ENCODE measurements at places on chromosomes 7 and 10.

DNA sequence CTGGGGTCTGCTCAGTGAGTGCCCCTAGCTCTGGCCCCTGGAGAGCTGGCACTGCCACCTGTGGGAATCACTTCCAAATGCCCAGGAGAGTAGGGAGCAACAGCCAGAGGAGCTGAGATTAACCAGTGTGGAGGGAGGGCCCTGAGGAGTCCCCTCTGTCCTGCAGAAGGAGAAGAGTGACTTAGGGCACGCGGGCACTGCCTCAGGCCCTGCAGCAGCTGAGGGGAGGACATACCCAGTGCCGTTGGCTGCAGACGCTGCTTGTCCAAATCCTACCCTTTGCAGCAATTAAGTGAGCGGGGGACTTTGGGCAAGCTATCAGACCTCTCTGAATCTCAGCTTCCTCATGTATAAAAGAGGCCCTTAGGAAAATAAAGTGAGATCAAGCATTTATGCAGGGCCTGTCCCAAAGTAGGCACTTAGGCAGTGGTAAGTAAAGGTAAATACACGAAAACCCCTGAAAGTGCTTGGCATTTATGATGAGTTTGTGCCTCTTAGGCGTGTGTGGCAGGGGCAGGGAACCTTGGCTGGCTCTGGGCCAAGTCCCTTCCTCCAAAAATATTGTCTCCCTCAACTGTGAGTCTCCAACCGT, 16.9 kb downstream of the PRF1 start:
- no peak for DNase-seq

- no peak for DNase-seq
These were observed 745 bp downstream of the SLC16A9 start for GRCh38 chr10:59708816-59709394.

DNA sequence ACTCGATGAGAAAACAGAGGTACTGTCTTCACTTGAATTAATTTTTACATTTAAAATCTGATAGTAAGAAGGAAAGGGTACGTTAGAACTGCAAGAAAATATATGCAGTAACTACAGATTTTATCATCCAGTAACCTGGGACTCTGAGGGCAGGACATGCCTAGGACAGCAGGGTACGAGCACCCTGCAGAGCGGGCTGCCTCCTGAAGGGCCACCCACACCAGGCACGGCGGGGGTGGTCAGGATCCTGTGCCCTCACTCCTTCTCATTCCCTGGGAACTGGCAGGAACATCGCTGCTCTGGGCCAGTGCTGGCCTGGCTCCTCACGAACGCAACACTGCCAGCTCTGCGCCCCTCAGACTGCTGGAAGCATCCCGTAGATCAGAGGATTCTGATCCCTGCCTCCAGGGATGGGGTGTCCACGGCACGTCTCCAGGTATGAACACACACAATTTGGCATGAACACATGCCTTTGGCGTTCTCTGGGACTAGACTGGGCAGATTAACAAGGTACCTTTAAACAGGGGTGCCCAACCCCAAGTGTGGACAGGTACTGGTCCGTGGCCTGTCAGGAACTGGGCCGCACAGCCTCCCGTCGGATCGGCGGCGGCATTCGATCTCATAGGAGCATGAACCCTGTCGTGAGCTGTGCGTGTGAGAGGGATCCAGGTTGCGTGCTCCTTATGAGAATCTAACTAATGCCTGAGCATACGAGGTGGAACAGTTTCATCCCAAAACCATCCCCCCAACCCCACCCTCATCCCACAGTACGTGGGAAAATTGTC, 99.3 kb upstream of the FAM20C start:
- no peak for DNase-seq

DNA sequence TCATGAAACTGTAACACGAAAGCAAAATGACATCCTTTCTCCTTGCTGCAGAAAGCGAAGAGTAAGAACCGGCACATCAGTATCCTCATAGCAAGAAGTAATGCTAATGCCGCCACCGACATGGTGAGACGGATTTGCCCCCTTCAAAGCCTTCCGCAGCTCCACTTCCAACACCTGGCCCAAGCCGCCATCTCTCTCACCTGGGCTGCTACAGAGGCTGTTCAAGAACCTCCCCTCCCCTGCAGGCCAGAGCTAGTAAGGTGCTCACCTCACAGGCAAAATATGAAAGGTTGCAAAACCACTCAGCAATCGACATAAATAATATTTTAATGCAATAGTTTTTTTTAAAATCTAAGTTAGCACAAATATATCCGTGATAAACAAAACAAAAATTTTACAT, 123.9 kb upstream of the FRMD4A start:
- no peak for DNase-seq

GRCh38 chr7:142311876-142312275, 54.0 kb upstream of the PRSS58 start:
- no peak for DNase-seq

DNA sequence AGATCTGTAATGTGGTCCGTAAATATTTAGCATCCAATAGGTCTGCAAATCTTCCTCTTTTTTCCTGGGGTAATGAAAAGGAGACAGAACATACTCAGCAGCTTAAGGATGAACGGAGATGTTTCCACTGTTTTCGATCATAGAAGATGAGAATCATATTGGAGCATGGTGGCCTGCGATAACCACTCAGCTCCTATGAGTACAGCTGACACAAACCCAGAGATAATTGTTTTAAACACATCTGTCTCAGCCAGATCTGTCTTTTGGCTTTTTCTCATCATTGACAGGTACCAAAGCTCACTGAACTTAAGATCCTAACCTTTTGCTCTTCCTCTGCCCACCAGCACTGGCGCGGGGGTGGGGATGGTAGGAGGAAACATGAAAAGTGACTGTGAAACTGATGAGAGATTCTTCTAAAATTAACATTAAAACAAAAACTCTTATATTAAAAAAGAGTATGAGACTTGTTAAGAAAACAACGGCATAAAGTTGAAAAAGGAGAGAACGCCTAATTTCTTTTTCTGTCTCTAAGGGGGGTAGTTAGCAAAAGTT, 71.0 kb downstream of the SVOPL start:
- no peak for DNase-seq

GRCh38 chr7:111012799-111013675, 77.9 kb upstream of the LRRN3 start:
- DNase-seq, result no peak

DNA sequence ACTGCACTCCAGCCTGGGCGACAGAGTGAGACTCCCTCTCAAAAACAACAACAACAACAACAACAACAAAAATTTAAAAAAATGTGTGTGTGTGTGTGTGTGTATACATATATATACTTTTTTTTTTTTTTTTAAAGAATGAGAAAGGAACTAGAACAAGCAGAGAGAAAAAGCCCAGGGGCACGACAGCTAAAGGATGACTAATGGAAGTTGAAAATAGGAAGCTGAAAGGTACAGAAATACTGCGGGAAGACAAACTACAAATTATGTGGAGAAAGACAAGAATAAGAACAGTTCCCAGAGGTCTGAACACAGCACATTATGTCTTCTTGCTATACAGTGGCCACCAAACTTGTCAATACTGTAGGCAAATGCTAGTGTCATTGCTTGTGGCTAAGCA, 141.9 kb upstream of the PRSS1 start:
- no peak for DNase-seq

- DNase-seq, result no peak
These were observed 120.1 kb upstream of the CHST15 start for GRCh38 chr10:124213471-124213870.

DNA sequence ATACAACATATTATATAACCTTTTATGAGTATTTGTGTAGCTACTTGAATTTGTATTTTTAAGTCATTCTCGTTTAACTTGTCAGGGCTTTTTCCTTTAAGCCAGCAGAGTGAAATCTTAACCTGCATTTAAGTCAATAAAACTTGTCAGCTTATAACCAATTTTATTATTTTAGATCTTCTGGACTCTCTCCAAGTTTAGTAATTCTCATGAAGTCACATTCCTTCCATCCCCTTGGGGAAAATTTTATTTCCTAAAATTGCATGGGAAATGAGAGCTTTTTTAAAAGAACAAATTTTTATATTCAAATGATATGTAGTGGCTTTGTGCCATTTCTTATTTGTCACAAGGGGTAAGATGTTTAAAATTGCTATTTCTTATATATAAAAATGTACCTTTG, 74.0 kb downstream of the SEPTIN7 start:
- DNase-seq, result no peak

DNA sequence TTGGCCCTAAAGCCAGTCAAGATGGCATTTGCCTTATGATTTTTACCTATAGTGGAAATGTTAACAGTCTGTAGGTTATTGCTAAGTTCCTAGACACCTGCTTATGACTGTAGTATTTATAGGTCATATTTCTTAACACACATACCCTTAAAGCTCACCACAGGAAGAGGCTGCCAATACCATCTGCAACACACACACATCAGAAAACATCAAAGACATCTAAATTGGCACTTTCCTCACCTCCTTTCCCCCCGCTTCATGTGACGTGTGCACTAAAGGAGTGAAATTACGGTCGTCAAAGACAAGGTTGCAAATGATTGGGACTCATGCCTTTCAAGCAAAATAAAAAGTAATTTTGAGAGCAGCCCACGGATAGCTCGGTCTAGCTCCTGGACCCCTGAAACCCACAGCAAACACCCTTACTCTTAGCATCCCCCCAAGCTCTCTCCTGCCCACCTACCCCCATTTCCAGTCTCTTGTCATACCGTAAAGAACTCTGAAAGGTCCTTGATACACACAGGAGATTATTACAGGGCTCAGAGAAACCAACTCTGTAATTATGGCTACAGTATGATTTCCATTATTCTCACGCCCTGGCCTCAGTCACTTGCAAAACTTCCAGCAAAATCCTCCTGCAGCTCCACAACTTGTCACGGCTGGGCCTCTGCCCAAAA, 90.5 kb downstream of the PLXNA4 start:
- no peak for DNase-seq

DNA sequence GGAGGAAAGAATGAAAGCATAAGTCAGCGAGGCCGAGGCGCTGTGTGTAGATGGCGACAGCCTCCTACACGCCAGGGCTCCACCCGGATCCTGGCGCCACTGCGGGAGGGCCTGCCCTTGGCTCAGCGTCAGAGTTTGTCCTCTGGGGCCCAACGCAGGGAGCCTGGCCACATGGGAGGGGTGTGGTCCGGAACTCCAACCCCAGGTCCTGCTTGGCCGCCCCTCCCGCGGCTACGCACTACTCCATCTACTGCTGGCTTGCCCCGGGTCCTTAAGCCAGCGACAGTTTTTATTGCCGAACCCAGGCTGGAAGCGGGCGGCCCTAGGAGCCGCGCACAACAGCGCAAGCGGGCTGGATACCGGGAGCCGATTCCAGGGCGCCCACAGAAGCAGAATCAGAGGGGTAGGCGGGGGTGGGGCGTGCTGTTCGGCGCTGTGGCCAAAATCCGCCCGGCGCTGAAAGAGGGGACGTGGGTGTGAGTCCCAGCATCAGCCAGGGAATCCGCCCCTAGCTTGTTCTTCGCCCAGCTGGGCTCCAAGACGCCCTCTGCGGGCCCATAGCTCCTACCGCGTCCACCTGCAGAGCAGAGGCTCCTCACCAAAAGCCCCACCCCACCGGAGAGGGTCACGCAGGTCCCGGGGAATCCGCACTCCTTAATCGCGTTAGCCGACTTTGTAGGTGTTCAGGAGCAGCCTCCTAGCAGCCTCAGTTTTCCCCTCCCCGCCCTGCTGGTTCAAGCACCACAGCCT, 4.5 kb downstream of the KAZALD1 start:
- DNase-seq, result no peak
